Activated CD4-positive, alpha-beta T cell treated with anti-CD3 and anti-CD28 coated beads, Interleukin-2, amount 50 U/mL, for 4 hours (primary cell): ENCODE measurements at places on chromosomes 5 and 9.

- no peak for DNase-seq
Observed at GRCh38 chr5:100464418-100464817, 70.8 kb upstream of the FAM174A start.

GRCh38 chr9:120663380-120663779 is 50.9 kb downstream of the MEGF9 start:
- no peak for DNase-seq

DNA sequence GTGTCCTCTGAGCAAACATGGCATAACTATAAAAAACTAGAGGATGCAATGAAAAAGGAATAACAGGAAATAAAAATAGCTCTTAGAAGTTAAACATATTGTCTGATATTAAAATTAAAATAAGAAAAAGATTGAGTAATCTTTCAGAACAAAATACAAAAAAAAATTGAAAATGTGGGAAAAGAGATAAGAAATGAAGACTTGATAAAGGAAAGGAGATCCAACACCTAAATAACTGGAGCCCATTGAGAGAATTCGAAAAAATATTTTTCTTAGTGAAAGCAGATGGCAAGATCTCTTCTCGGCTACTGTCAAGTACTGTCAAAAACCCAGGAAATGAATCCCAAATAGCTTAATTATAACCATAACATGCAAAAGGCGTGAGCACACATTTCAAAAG is 24.9 kb downstream of the LIFR start:
- DNase-seq = no peak

DNA sequence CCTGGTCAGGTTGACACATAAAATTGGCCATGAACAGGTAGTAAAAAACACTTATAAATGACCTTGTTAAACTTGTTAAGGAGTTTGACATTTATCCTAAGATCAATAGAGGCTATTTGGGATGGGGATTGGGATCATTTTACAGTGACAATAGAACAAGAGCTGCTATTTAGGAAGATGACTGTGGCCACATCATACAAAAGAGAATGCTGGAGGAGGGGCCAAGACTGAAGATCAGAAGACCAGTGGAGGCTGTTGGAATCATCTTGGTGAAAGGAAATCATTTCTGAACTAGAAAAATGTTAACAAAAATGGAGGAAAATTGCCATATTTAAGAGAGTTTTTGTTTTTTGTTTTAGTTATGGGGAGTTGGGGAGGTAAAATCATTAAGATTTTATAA is 304.8 kb upstream of the TLE4 start:
- no peak for DNase-seq

- no peak for DNase-seq
Observed at GRCh38 chr5:173973616-173973969, 15.4 kb upstream of the C5orf47 start.

DNA sequence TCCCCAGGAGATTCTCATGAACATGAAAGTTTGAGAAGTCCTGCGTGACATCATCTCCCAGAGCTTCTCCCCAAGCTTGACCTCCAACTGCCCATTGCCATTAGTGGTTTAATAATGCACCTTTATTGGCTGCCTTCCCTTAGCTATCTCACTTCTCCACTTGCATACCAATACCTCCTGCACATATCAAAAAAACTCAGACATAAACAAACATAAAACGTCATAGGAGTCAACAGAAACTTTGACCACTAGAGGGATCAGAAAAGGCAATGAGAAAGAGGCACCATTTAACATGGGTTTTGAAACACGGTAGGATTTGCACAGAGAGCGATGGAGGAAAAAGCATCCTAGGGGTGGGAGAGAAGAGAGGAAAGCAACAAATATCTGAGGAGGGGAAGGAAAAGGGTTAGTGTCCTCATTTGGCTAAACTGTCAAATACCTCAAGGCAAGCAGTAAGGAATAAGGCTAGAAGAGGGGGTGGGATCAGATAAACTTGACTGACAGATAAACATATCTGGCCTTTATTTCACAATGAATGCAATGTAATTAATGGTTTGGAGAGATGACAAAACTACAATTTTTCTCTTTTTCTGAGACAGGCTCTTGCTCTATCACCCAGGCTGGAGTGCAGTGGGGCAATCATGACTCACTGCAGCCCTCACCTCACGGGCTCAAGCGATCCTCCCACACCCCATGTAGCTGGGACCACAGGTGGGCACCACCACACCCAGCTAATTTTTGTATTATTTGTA is 27.0 kb downstream of the GNAQ start:
- DNase-seq = no peak

DNA sequence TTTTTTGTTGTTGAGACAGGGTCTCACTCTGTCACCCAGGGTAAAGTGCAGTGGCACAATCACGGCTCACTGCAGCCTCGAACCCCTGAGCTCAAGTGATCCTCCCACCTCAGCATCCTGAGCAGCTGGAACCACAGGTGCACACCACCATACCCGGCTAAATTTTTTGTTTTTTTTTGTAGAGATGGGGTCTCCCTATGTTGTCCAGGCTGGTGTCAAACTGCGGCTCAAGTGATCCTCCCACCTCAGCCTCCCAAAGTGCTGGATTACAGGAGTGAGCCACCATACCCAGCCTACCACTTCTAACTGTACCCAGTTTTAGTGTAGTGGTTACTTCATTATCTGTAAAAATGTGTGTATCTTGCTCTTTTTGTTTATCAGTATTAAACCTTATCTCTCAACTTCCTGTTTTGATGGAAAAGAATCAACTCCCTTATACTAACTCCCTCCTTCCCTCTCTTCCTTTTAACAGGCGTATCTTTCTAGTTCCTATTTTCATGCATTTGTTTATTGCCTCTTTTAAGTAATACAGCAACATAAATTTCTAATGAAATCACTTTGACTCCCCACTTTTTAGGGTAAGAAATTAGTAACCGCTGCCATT is 33.1 kb downstream of the GRAMD2B start:
- DNase-seq = no peak

DNA sequence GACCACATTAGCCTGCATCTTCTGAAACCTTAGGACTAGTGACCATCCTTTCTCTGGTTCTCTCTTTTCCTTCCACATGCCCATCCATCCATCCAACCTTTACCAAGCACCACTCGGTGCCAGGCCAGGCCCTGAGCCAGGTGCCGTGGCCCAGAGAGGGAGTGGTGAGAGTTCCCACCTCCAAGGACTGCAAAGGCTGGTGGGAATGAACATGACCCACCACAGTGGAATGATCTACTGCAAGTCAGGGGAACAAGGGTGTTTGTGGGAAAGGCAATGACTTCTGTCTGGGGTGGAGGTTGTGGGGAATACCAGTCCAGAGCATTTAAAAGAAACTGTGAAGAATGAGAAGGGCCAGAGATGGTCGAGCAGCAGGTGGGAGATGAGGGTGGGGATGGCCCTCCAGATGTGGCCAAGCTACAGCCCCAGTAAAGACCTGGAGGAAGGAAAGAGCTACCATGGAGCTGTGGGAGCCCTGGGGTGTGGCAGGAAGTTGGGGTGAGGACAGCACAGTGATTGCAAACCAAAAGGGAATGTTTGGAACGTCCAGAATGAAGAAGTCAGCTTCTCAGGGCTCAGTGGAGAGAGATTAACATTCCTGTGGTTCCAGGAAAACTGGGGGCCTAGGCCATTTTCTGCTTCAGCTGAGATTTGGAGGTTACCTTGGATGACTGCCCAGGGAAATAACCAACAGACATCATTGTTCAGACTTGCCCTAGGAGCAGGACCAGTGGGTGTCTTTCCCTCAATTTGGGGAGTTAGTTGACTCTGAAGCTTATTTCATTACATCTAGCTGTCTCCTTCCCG is 30.7 kb upstream of the CORO2A start:
- no peak for DNase-seq

DNA sequence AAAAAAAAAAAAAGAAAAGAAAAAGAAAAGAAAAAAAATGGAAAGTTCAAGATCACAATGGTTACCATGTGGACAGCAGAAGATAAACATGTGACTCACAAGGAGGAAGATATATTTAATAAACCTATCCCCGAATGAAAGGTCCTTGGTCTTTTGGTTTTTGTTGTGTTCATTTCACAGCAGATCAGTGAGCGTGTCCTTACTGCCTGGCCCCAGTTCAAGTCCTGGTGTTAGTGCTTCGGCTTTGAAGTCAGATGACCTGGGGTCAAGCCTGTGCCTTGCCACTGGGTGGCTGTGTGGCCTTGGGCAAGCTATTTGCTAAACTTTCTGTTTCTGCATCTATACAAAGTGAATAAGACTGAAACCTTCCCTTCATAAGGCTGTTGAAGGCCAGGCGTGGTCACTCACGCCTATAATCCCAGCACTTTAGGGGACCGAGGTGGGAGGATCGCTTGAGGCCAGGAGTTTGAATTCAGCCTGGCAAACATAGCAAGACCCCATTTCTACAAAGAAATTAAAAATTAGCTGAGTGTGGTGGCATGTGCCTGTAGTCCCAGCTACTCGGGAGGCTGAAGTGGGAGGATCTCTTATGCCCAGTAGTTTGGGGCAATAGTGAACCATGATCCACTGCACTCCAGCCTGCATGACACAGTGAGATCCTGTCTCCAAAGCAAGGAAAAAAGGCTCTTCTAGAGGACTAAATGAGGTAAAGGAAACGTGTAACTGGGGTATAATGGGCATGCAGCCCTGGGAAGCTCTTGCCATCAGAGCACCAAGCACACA is 94.5 kb upstream of the SPATA31D4 start:
- DNase-seq = no peak
